Bronchial epithelial cell (primary cell): ENCODE measurements at places on chromosomes 1 and 21. TPM values are rescaled to one million over a fixed set of nuclear protein-coding genes. Genes with fewer than 3 reads are reported as not detected.

Gene FAM177B
- 0.38 TPM in 1 of 2 replicates, not detected in the other for total RNA-seq

Gene ZNF683
- not detected in 2 replicates for total RNA-seq

Gene SERTAD4
- total RNA-seq: 0.26 and 0.64 TPM in 2 replicates

Gene FCMR
- 0.38 TPM in 1 of 2 replicates, not detected in the other for total RNA-seq

Gene MCOLN2
- total RNA-seq: under 0.01 and 0.64 TPM in 2 replicates
